ENCODE measurements at places on chromosomes 7 and 10. TPM values are rescaled to one million over a fixed set of nuclear protein-coding genes. Genes with fewer than 3 reads are reported as not detected.

DNA sequence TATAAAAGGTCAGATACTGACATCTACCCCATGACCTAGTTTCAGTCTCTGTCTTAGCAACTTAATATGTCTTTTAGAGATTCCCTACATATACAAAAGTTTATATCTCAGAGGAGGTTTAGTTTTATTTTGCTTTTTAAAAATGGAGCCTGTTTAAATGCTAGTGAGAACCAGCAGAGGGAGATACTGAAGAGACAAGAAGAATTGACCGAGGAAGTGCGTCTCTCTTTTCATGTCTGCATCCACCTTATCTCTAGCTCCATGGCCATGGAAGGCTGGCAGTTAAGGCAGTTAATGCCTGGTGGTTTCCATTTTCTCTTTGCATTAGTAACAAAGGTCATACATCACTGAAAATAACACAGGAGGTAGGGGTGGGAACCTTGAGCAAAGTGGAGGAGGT, 10.7 kb downstream of the SUV39H2 start:
- DNase-seq, result no peak

DNA sequence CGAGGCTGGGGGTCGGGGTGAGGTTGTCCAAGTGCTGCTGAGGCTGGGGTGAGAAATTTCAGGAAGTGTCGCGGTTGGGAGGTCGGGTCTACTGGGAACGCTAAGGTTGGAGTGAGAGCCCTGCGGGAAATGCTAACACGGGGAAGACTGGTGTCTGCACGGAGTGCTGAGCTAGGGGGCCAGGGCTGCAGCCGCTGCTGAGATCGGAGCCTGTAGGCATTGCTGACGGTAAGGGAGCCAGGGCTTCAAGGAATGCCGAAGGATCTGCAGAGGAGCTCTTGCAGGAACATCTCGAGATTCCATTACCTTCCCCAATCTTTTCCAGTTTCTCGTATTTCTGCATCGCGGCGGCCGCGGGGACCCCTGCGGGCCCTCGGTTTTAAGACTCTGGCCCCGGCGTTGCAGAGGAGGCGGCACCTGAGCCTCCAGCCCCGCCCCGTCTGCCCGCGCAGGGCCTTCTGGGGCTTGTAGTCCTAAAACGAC, at the start of gene CDK5:
Gene CDK5, minus strand, starts transcription at position 392 of the 483 bp plus-strand sequence. Its CDS starts 49 bp downstream, at position 343.
- DNase-seq, result no peak

DNA sequence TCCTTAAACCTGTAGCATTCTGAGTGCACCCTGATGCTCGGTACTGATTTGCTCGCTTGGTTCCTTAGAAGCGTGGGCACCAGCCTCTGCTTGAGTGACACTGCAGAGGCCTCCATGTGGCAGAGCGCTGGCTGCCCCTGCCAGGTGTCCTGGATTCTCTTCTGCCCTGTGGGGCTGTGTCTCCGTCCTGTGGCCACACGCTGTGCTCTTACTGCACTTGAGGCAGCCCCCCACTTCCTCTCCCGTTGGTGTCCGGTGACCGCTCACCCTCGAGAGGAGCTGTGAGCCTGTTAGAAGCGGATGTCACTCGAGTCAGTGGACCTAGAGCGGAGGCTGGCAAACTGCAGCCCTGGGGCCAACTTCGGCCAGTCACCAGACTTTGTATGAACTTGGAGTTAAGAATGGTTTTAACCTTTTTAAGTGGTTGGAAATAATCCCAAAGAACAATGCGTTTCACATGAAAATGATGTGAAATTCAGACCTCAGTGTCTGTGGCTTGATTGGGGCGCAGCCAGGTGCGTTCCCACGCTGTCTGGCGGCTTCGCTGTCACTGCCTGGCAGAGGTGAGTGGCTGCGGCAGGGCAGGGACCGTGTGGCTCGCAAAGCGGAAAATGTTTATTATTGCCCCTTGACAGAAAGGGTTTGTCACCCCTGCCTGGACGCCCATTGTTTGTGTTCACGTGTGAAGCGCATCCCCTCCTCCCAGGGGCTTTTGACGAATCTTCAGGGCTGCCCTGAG, 114.6 kb downstream of the CYTH3 start:
- DNase-seq, result no peak

Gene ZNF485
- 1.8 TPM for polyA plus RNA-seq
